ENCODE measurements at places on chromosomes 13 and 19.

DNA sequence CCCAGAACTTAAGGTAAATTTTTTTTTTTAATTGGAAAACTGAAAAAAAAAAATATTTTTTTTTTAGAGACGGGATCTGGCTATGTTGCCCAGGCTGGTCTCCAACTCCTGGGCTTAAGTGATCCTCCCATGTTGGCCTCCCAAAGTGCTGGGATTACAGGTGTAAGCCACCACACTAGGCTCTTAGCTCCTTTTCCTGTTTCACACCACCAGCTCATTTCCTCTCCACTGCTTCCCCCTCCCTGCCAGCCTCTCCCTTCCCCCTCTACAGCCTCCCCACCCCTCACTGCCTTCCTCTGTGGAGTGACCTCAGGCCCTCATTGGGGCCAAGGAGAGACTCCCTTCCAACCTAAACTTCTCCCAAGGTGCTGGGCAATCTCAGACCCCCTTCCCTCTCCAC is 4.2 kb upstream of the GIPR start:
- no peak for DNase-seq

DNA sequence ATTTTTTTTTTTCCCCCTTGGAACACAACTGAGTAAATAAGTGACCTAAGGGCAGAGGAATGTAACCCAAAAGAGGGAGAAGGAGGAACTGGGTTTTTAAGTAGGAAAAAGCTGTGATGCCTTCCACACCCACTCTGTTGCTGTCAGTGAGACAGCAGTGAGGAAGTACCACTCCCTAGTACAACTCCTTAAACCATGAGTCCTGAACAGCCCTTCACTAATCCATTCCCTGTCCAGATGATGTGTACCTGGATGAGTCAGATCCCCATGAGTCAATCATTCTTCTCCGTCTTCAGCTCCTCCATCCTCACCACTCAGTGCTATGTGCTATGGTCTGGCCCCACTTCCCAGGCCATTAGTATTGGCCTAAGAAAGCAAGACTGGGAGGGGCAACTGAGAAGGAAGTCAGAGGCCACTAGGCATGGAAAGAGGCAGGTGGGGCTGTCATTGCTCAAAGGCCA is 12.9 kb upstream of the CXCL17 start:
- no peak for DNase-seq

DNA sequence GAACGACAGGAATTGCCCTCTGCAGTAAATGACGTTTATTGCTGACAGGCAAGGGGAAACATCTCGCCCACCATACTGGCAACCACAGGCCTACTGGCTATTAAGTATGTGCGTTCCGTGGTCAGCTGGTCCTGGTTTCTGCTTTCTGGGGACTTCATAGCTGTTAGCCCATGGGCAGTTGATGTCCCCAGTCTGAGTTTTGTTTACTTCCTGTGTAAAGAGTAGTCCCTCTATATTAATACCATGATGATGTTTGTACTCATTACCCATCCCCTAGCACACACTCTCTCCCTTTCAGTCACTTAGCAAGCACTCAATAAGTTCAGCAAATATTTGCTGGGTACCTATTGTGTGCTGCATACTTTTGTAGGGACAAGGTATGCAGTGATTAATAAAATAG is 6.5 kb upstream of the MIA start:
- no peak for DNase-seq

DNA sequence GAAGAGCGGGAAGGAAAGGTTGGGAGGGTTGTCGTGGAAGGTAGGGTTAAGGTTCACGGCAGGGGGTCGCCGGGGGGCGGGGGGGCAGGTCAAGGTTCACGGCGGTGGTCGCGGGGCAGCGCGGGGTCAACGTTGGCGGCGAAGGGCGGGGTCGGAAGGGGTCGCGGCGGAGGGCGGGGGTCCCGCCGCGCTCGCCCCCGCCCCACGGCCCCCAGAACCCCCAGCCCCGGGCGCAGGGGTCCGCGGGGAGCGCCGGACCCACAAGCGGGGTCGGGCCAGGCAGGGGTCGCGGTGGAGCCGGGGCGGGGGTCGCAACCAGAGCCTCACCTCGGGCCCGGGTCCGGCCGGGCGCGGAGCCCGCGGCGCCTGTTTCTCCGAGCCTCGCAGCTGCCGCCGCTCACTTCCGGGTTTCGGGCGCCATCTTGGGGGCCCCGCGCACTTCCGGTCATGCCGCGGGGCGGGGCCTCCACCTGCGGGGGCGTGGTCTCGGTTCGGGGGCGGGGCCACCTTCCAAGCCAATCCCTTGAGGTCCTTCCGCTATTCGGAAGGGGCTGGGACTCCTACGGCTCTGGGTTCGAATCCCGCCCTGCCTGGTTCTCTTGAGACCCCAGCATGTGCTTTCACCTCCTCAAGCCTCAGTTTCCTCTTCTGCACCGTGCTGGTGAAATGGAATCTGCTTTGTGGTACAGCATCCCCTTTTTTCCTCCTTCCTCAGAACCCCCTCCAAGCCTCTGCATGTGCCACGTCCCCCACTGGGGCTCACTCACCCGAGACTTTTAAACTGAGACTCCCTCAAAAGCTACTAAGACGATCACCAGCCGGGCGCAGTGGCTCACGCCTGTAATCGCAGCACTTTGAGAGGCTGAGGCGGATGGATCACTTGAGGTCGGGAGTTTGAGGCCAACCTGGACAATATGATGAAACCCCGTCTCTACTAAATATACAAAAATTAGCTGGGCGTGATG is at the start of gene SBNO2:
Gene SBNO2, minus strand, starts transcription at position 424 of the 965 bp plus-strand sequence. CDS start 19,992 bp downstream, outside the sequence.
- DNase-seq, result peak; percentile 53

All from esophagus squamous epithelium (tissue), 5 donors.